Activated naive CD4-positive, alpha-beta T cell treated with anti-CD3 and anti-CD28 coated beads, Interleukin-2, amount 50 U/mL, for 72 hours (primary cell): ENCODE measurements at places on chromosomes 6 and 20.

DNA sequence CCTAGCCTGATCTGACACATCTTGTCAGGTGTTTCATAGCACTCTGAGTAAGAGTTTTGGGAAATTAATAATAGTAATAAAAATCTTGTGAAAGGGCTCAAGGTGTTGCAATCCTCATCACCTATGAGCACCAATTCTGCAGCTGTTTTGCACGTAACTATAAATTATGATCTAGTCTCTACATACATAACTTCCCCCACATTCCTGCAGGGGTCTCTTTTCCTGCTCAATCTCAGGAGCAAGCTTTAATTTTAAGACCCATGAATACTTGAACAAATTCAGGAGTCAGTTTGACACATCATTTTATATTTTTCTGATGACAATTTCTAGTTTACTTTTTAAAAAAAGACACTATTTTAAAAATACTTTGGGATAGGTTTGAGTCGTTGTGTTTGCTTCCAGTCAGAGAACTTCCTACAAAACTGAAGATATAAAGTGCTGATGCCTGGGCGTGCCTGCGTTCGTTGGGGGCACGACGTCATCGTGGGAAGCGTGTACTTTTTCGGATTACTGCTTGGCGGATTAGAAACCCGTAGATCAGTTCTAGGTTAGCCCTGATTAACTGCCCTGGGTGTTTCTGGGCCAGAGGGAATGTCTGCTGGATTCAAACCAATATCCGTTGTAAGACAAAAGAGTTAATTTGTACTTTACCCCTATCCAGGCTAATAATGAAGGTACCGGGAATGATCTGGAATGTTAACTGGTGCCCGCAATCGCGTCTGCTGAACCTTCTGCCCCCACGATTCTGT is 1.0 kb upstream of the E2F3 start:
- peak; percentile 22 for DNase-seq

DNA sequence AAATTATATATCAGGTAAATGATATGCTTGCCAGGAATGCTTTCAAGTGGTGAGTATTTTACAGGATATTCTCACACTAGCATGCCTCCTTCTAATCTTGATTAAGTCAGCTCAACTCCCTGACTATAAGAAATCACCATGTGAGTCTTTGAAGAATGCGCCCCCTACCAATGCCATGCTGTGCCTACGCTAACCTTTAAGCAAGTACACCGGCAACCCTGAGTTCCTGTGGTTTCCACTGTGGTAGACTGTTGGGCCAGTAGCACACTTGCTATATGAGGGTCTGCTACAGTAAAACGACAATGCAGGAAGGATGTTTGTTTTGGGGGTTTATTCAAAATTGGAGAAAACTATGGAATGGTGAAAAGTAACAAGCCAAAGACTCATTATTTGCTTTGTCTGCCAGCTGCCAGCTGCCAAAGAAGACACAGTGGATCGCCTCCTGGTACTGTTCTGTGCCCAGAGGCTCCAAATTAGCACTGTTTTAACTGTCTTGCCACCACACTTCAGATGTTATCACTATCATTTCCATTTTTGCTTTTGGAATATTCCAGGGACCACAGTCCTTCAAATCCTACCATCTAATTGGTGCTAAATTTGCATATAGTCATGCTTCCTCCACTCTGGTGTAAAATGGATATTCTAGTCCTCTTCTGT is 333.5 kb downstream of the RNGTT start:
- no peak for DNase-seq

DNA sequence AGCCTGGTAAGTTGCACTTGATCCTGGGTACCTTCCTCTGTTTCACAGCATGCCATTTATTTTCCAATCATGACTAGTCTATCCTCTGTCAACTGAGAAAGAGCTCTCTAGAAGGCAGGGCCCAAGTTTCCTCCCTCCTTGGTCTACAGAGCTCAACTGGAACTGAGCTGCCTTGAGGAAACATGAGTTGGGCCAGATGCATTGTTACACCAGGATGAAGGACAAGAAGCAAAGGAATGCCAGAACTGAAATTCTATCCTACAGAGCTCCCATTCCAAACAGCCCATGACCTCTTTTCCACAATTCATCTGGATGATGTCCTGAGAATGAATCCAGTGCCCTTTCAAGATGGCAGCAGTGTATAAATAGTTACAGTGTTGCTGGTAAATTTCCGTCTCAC is 66.7 kb upstream of the E2F3 start:
- no peak for DNase-seq

GRCh38 chr6:23002044-23002619 is 432.8 kb downstream of the HDGFL1 start:
- no peak for DNase-seq

GRCh38 chr20:23659989-23660837 is 22.5 kb upstream of the CST3 start:
- no peak for DNase-seq

DNA sequence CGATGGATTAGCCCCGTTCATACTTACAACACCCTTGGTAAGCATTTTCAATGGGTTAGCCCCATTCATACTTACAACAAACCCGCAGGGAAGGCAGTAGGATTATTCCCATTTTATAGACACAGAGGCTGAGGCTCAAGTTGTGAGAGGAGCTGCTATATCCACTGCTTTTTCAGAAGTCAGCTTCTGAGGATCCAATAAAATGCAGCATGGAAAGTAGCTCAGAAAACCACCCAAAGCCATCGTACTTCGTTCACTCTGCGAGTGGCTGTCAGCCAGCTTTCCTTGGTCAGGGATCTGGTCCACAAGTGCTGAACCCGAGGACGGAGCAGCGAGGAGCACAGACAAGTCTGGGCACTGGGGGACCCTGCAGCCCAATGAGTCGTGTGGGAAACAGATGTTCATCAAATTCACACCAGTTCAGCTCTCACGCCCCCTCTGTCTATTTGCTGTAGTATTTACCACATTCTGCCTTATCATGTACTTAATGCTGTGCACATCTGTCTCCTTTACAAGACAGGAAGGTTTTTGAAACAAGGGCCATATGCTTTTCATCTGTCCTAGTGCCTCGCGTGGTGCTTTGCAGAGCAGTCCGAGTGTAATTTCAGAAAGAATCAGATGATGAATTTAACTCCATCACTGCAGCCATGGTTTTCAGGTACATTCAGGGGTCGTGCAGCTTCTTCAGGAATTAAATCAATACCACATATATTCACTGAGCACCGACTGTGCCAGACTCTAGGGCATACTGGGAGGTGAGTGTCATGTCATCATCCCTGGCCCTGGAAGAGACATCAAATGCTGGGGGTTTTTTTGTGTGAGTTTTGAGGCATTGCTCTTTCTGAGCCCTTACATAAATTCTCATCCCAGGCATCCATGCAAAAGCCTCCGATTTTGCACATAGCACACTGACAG is 256.9 kb downstream of the CDH26 start:
- DNase-seq: no peak

GRCh38 chr20:54134445-54135220 is 39.2 kb downstream of the CYP24A1 start:
- DNase-seq: no peak

- DNase-seq: no peak
Observed at GRCh38 chr20:43032459-43032858, 157.2 kb downstream of the PTPRT start.

GRCh38 chr6:91029211-91029610 is 442.3 kb upstream of the MAP3K7 start:
- no peak for DNase-seq

DNA sequence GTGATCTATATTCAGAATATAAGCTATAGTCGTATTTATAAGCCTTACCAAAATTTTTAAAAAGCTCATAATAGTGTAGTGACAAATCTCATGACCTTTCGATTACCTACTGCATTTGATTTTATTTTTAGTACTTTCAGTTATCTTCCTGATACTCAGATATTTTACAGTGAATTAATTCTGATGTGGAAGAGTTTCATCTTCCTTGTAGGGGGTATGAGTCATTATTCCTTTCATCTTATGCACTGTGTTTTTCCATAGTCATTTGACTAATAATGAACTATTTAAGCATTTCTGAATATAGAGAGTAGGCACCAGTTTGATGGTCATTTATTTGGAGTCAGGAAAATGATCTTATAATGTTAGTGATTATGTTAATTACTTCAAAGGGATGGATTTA is 36.4 kb downstream of the HDGFL1 start:
- no peak for DNase-seq

- DNase-seq: no peak
Observed at GRCh38 chr6:90573624-90574023, 13.2 kb downstream of the MAP3K7 start.

DNA sequence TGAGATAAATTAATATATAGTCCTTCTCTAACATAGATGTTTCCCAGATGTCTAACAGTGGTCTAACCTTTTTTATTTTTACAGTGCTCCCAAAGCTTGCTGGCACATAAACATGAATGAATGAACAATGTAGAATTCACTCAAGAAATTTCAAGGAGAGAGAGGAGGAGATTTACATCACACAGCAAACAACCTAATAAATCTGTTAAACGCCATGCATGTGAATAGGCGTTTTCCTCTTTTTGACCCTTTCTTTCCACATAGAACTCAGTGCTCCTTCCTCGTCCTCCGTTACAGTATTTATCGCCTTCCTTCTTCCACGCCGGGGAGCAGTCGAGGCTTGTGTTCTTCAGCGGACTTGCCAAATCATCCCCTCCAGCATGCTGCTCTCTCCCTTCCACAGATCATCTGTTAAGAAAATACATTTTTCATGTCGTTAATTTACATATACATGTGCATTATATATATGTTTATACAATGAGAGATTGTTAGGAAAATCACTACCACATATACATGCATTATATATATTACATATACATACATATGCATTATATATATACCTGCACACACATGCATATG is 93.0 kb downstream of the SLC35B3 start:
- no peak for DNase-seq

DNA sequence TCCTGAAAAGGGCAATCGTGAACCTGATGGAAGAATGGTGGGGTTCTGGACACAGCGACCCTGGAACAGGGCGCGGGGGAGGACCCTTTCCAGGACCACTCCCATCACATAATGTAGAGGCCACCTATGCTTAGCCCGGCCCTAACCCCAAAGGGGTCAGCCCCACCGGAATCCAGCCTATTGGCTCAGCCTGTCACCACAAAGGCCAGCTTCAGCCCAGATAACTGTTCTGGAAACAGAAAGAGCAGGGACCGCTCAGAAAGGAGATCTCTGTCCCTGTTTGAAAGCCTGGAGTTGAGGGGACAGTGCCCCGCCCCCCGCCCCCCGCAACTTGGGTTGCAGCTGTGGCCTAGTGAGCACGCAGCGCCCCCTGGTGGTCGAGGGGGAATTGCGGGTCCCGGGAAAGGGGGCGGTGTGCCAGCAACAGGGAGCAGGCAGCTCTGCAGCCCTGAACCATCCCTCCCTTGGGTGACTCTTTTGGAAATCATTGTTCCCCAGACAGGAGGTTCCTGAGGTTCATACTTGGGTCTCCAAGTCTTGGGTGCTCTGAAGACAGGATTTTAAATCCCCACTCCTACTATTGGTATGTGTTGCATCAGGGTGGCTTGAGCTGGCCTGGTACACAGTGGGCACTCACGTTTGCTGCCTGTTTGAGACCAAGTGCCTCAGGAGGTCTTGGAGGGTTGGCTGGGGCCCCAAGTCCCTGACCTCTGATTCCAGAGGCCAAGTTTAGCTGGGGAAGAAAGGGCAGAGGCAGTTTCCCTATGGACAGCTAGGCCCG is 1.5 kb downstream of the SIGLEC1 start:
- DNase-seq: peak; percentile 92

GRCh38 chr20:57614490-57615444 is 5.5 kb downstream of the ZBP1 start:
- no peak for DNase-seq
